ENCODE measurements at places on chromosomes 1 and 21.

DNA sequence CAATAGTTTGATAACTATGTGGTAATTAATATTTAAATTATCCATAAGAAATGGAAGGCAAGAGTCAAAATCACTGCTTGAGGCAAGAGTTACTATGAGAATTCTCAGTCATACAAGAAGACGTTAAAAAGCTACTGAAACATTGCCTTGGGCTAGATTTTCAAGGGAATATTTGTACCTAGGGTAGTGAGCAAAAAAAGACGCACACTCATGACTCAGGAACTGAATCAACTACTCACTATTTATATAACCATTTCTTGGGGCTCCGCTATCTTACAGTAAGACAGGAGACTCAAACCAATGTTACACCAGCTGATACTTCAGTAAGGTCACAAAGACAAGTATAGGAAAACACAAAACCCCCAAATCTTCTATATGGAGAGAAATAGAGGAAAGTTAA lies 151.5 kb upstream of the RNPC3 start:
- no peaks in the 10 kb centered on the region for H3K4me1 ChIP-seq
- DNase-seq: no peak

DNA sequence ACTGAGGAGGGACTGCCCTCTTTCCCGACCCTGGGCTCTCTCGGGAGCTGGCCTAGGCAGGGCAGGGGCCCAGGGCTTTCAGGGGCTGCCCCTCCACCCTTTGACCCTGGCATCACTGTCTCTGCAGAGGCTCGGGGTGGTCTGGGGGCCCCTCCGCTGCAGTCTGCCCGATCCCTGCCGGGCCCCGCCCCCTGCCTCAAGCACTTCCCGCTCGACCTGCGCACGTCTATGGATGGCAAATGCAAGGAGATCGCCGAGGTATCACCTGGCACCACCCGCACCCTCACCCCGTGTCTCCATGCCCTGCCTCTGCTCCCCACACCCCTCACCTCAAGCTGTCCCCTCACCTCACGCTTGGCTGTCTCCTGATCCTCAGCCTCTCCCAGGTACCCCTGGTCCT lies 5.5 kb downstream of the AMPD2 start:
- H3K27me3 ChIP-seq: no peaks in the 10 kb centered on the region
- no peak for DNase-seq
- no peak overlapping the region for H3K4me3 ChIP-seq
- H3K36me3 ChIP-seq: peaks cover 6% of the 10 kb centered on the region

DNA sequence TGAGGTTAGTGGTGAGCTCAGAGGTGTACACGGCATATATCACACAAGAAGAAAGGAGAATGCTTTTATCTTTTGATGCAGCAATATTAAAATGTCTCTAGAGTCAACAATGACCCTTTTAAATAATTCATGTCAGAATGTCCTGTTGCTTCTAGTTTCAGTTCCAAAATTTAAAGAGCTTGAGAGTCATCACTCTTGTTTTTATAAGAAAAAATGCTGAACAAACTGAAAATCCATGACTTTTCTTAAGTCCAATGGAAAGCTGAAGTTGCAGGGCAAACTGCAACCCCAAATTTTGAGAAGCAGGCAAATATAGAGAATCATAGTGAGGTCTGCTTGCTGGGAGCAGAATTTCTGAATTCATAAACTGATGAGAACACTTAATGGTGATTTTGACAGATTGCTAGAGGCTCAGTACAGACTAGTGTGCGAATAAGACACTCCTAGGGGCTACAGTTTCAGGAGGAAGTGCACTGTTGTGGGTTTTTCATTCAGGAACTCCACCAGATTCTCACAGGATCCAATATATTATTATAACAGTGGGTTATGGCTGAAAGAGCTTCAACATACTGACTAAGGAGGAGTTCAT lies 135.1 kb downstream of the CLIC6 start:
- peaks cover 42% of the 10 kb centered on the region for H3K4me1 ChIP-seq
- H3K36me3 ChIP-seq: peaks cover 11% of the 10 kb centered on the region
- no peak for DNase-seq
- peak overlapping the region; percentile 90 for H3K27ac ChIP-seq
- H3K4me3 ChIP-seq: no peak overlapping the region

DNA sequence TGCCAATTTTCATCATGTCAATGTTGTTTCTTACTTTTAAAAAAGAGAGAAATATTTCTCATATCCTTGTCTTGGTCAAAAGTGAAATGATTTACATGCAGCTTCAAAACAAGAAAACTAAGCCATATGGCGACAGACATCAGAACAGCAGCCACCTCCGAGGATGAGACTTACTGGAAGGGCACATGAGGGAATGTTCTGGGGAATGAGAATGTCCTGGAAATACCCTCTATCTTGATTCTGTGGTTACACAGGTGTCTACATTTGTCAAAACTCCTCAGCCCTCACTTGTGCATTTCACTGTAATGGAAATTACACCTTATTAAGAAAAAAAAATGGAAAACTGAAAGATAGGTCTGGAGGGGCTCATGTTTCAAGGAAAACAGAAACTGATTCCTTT lies 14.2 kb upstream of the ECE1 start:
- no peak for DNase-seq
- no peak overlapping the region for H3K4me3 ChIP-seq
- H3K4me1 ChIP-seq: peaks cover 46% of the 10 kb centered on the region
- H3K36me3 ChIP-seq: no peaks in the 10 kb centered on the region
- H3K27me3 ChIP-seq: no peaks in the 10 kb centered on the region

GRCh38 chr1:102151242-102151641 lies 154.5 kb upstream of the OLFM3 start:
- no peak for DNase-seq
- no peaks in the 10 kb centered on the region for H3K27me3 ChIP-seq
- H3K36me3 ChIP-seq: no peaks in the 10 kb centered on the region

DNA sequence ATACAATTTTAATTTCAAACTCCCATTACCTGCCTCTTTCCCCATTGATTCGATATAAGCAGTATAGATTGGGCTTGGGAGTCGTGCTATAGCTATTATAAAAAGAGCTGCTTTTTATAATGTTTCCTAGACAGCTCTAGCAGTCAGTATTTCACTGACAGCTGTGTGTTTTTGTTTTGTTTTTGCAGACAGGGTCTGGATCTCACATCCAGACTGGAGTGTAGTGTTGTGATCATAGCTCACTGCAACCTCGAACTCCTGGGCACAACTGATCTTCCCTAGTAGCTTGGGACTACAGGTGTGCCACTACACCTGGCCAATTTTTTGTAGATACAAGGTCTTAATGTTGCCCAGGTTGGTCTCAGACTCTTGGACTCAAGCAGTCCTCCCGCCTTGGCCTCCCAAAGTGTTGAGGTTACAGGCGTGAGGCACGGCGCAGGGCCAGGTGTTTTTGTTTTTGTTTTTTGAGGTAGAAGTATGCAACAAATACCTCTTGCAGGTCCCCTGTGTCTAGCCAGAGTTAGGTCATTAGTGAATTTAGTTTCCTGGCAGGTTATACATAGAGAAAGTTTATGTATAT lies 1.7 kb downstream of the NASP start:
- no peaks in the 10 kb centered on the region for H3K27me3 ChIP-seq
- peaks cover 2% of the 10 kb centered on the region for H3K36me3 ChIP-seq
- peak overlapping the region; percentile 99 for H3K27ac ChIP-seq
- no peak for DNase-seq

- no peak overlapping the region for H3K27ac ChIP-seq
- DNase-seq: no peak
- no peaks in the 10 kb centered on the region for H3K27me3 ChIP-seq
These were observed 5.9 kb upstream of the NUF2 start for GRCh38 chr1:163315773-163316374.

DNA sequence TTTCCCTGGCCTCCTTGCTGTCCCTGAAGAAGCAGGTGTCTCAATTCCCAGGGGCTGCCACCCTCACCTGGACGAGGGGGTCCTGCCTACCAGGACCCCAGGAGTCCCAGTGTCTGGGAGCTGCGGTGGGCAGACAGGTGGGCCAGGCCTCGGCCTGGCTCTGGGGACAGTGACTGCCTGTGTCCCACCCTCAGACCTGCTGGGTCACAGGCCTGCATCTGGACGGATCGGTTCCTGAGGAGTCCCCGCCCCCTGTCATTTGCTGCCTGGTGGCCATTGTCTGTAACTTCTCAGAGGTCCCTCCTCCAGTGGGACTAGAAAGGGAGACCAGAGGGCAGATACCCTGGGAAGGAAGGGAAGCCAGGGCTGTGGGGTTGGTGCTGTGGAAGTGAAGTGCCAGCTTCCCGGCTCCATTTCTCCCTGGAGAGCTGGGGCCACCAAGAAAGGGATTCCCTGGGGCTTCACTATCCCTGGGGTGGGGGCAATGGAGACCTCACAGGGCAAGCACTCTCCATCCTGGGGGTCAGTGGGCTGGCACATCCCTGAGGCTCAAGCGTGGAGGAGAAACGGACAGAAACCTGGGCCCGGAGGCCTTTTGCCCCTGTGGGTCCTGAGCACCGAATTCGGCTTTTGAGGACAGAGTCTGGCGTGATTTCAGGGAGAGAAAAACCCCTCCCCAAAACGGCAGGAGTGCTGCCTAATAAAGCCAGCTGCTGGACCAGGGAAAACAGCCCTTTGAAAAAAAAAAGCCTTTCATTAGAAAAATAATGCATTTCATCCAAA lies 157.3 kb downstream of the PEX14 start:
- H3K27me3 ChIP-seq: no peaks in the 10 kb centered on the region
- peak; percentile 9 for DNase-seq
- no peaks in the 10 kb centered on the region for H3K4me1 ChIP-seq
- H3K27ac ChIP-seq: no peak overlapping the region

DNA sequence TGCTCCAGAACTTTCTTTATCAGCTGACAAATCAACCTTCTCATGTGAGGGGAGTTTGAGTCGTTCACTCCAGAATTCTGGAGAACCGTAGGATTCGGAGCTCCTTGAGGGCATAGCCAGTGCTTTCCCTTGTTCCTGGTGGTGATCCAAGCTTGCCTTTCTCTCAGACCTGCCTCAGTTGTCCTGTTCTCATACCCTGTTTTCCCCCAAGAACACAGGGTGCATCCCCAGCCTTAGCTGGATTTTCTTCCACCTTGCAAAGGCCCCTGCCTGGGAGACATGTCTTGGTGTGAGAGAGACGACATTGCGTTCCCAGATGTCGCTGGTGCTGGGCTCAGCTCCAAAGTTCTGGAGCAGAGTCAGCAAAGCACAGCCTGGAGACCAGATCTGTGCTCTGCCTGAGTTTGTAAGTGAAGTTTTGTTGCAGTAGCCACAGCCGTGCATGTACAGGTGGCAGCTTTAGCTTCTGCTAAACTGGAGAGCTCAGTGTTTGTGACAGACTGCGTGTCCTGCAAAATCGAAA lies 40.0 kb downstream of the ABCG1 start:
- H3K4me3 ChIP-seq: no peak overlapping the region
- no peak for DNase-seq
- H3K36me3 ChIP-seq: no peaks in the 10 kb centered on the region
- peak overlapping the region; percentile 62 for H3K27ac ChIP-seq

GRCh38 chr1:77394166-77394565 lies 112.3 kb downstream of the AK5 start:
- H3K27ac ChIP-seq: no peak overlapping the region
- no peak for DNase-seq
- no peak overlapping the region for H3K4me3 ChIP-seq
- H3K27me3 ChIP-seq: no peaks in the 10 kb centered on the region
- H3K36me3 ChIP-seq: peaks cover 4% of the 10 kb centered on the region

- H3K27me3 ChIP-seq: peaks cover 41% of the 10 kb centered on the region
- H3K27ac ChIP-seq: no peak overlapping the region
- no peak for DNase-seq
- no peak overlapping the region for H3K4me3 ChIP-seq
These were observed 142.3 kb downstream of the PLXNA2 start for GRCh38 chr1:208101661-208102431.

DNA sequence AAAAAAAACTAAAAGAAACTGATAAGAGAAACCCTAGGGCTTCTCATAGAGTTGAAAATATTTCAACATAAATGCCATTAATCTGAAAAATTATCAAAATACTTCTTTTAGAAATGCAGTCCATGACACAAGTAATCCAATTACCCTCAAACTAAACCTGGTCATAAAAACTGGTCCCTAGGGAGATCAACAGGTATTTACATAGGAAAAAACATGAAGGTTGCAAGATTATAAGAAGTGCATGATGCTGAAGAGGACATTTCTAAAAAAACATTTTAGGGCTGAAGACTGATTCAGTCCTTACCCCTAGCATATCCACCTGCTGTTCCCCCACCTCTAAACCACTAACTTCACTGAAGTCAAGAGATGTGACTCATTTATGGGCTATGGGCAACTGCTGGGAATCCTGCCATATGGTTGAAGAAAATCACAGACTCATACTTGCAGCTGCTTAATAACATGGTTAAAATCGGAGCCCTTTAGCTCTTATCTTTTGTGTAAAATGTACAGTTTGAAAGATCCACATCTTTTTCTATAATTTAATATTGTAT lies 131.0 kb upstream of the RUNX1 start:
- no peak overlapping the region for H3K4me3 ChIP-seq
- DNase-seq: no peak
- no peak overlapping the region for H3K27ac ChIP-seq
- no peaks in the 10 kb centered on the region for H3K27me3 ChIP-seq
- H3K36me3 ChIP-seq: peaks cover 2% of the 10 kb centered on the region

- no peak overlapping the region for H3K4me3 ChIP-seq
- H3K27ac ChIP-seq: no peak overlapping the region
- H3K36me3 ChIP-seq: peaks cover 2% of the 10 kb centered on the region
These were observed 56.7 kb upstream of the GFI1 start for GRCh38 chr1:92543131-92544055.

DNA sequence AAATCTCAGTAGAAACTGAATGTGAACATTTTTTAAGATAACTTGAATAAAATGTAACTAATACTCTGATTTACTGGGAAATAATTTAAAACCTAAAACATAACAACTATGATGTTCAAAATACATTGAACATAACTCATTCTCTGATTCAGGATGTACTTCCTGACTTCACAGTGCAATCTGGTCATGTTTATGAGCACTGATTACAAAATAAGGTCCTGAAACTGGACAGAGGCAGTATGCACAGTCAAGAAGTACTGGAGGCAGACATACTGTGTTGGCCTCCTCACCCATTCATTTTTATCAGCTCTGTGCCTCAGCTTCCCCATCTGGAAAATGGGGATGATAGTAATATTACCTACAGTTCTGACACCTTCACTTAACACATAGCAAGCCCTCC lies 651.3 kb downstream of the PTPRC start:
- DNase-seq: no peak
- peaks cover 39% of the 10 kb centered on the region for H3K27me3 ChIP-seq
- no peak overlapping the region for H3K27ac ChIP-seq
- peaks cover 3% of the 10 kb centered on the region for H3K36me3 ChIP-seq
- H3K4me3 ChIP-seq: no peak overlapping the region

GRCh38 chr1:201505503-201505890 lies 1.4 kb downstream of the CSRP1 start:
- peak overlapping the region; percentile 80 for H3K27ac ChIP-seq
- peak overlapping the region; percentile 92 for H3K4me3 ChIP-seq
- peaks cover 4% of the 10 kb centered on the region for H3K36me3 ChIP-seq
- peaks cover 40% of the 10 kb centered on the region for H3K4me1 ChIP-seq
- no peak for DNase-seq

- peak; percentile 48 for DNase-seq
- no peaks in the 10 kb centered on the region for H3K36me3 ChIP-seq
- no peak overlapping the region for H3K27ac ChIP-seq
- no peak overlapping the region for H3K4me3 ChIP-seq
These were observed 17.3 kb upstream of the PCSK9 start for GRCh38 chr1:55021942-55022546.

Data from T-helper 17 cell (primary cell).